ENCODE measurements at places on chromosomes 16 and 17.

DNA sequence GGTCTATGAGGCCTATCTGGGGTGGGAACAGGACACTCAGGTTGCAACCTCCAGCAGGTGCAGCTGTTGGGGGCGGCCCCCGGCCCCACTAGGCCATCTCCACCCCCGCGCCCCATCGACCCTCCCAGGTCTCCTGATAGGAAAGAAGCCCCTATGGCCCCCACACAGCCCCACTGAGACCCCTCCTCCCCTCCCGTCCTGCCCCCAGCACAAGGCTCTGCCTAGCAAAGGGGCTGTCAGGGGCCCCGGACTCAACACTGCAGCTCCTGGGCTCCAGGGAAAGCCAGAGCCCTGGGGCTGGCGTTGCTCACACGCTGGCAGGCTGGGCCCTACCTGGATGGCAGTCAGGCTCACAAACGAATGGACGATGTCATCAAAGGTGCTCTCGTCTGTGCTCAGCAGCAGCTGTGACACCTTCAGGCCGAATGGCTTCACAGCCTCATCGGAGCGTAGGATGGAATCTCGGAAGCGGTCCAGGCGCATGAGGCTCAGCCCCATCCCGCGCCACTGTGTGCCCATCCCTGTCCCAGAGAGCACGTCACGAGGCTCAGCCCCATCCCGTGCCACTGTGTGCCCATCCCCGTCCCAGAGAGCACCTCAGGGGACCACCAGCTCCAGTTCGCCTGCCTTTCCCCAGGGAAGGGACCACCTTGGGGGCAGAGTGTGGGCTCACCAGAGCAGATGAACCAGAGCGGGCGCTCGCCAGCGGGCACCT lies 7.3 kb downstream of the FASN start:
- DNase-seq, result no peak

DNA sequence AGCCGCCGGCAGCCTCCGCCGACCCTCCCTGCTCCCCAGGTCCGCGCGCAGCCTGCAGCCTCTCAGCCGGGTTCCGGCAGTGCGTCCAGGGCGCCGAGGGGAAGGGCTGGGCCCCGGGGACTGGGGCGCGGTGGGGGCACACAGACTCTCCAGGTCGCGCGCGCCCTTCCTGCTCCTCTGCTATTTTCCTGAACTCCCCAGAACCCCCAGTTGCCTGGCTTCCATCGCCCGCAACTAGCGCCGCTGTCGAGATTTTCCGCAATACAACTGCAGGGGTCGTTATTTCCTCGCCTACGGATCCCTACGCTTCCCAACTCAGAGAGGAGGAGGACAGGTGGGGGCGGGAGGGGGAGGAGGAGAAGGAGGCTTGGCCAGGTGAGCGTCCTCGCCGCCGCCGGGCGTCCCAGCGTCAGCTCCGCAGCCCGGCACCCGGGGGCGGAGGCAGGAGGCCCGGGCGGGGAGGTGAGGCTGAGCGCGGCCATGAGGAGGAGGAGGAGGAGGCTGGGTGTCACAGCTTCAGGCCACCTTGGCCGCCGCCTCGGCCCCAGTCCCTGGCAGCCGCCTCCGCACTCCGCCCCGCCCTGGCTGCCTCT lies at the start of gene CA10:
TSS of gene CA10 (minus strand) at position 265 of the 593 bp plus-strand sequence.
- no peak for DNase-seq

GRCh38 chr17:74960570-74961342 lies 11.8 kb downstream of the HID1 start:
- peak; percentile 9 for DNase-seq

GRCh38 chr16:12293913-12294312 lies 317.4 kb downstream of the SNX29 start:
- DNase-seq, result no peak

GRCh38 chr16:71883168-71883848 lies 674 bp downstream of the ZNF821 start:
- DNase-seq, result peak; percentile 77

- no peak for DNase-seq
Observed at GRCh38 chr16:47565454-47565853, 104.3 kb downstream of the PHKB start.

Data from CD8-positive, alpha-beta memory T cell (primary cell).